ENCODE measurements at places on chromosomes 1 and 21.

- DNase-seq = no peak
Measured at GRCh38 chr1:42105025-42105424, 48.2 kb upstream of the GUCA2B start.

GRCh38 chr1:238141353-238141752, 250.6 kb upstream of the ZP4 start:
- DNase-seq = no peak

DNA sequence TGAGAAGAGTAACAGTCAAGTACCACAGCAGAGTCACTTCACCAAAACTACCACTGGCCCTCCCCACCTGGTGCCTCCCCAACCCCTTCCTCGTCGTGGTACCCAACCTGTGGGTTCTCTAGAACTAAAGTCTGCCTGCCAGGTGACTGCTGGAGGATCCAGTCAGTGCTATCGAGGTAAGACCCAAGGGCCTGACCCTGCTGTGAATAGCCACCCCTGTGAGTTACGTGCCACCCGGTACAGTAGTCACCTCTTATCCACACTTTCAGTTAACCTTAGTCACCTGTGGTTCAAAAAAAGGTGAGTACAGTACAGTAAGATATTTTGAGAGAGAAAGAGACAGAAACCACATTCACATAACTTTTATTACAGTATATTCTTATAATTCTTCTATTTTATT, 16.5 kb downstream of the TTF2 start:
- DNase-seq = no peak

DNA sequence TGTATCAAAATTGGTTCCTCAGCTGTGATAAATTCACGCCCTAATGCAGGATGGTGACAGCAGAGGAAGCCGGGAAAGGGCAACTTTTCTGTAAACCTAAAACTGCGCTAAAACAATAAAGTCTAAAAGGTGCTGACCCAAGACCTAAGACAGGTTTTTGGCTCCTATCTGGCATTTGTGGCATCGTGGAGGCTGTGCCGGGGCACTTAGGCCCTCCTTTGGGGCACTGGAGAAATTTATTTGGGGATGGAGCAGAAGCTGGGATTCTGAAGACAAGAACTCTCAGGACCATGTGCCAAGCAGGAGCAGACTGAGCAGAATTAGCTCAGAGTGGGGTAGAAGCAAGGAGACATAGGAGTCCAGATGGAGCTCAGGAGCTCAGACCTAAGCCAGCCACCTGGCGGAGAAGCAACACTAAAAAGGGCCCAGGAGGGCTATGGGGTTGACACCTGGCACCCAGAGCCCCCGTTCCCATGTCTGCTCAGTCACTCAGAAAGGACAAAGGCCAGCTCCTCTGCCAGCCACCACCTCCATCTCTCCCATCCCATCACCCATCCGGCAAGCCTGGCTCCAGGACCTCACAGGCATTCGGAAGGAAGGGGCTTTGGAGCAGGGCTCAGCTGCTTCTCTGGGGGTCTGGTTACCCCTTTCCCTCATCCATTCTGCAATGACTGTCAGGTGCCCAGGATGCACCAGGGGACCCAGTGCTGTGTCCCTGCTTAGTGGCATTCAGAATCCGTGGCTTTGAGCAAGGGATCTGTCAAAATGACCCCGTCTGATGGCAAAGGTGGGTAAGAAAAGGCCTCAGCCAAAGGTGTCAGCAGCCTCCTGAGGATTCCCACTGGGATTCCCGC, 347.7 kb downstream of the NPHP4 start:
- DNase-seq = no peak

DNA sequence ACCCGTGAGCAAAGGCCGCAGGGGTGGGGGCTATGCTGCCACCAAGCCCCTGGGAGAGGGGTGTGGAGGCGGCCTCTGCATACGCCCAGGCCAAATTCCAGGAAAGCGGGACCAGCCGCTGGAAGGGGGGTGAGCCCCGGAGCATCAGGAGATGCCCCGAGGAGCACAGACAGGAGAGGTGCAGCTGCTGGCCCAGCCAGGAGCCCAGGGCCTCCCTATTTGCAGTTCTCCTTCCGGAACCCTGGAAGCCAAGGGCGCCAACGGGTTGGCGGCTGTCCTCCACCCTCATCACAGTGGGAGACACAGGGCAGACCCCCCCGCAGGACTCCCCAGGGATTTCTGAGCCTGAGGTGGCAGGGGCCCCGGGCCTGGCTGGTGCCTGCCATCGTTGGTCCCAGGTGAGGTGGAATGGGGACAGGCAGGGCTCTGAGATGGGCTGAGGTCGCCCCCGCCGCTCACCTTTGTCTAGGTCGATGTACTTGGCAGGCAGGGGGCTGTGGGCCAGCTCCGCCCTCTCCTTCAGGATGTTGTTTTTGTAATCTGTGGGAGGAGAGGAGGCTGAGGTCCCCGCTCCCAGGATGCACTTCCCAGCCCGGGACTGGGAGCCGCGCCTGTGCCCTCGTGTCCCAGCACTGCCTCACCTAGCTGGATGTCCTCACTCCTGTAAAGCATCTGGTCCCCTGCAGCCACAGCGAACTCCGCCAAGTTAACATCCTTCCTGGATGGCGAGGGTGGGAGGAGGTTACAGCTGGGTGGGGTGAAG, 4.4 kb upstream of the DVL1 start:
- no peak for DNase-seq

DNA sequence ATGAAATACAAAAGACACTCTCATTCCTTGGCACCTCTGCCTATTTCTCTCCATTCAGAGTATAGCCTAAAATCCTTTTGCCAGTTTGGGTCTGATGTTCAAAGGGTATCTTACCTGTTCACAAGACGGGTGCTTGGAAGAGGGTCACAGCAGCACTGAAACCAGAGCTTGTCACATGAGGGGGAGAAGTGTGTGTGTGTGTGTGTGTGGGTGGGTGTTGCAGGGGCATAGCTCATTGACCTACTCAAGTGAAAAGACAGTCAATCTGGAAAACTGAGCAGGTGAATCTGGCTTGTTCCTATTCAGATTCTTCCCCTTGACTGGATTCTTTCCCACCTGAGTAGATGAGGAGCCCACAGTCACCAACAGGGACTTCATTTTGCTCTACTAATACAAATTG, 63.9 kb downstream of the KCTD3 start:
- no peak for DNase-seq

GRCh38 chr1:78237364-78237916, 191.7 kb downstream of the GIPC2 start:
- DNase-seq = no peak

- DNase-seq = no peak
Measured at GRCh38 chr1:51535006-51535592, 16.0 kb upstream of the EPS15 start.

- no peak for DNase-seq
Measured at GRCh38 chr1:36866169-36866814, 168.0 kb downstream of the GRIK3 start.

DNA sequence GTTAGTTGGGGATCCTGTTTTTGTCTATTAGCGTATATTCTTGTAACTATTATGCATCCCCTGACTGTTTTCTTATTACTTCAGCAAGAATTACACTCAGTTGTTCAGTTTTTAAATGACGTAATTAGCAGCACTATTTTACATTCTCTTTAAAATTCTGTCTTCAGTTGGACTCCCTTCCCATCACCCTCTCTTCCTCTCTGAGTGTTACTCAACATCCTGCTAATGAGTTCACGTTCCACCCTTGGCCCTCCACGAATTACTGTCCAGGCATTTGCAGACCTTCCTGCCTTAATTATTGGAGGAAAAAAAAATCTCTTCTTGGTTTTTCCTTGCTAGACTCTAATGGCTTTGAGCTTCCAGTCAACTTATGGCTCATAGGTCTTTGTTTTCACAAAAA, 23.6 kb upstream of the FAM78B start:
- no peak for DNase-seq

- DNase-seq = no peak
Measured at GRCh38 chr1:154179946-154180687, 11.8 kb downstream of the TPM3 start.

DNA sequence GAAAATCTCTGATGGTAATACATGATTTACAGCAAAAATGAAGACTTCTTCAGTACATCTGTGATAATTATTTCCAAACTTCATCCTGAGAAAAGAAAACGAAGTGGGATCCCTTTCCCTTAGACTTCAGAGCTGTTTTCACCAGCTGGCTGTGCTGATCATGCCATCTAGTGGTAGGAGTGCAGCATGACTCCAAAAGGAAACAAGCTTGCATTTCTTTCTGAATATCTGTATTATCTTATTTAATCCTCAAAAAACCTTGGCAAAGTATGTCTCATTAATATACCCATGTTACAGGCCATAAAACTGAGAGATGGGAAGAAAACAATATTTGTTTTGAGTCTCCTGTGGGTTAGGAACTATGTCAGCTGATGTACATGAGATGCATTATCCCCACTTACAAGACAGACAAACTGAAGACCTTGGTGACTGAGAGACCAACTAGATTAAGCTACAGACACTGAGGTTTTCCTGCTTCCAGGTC, 9.8 kb upstream of the GJA8 start:
- DNase-seq = no peak

DNA sequence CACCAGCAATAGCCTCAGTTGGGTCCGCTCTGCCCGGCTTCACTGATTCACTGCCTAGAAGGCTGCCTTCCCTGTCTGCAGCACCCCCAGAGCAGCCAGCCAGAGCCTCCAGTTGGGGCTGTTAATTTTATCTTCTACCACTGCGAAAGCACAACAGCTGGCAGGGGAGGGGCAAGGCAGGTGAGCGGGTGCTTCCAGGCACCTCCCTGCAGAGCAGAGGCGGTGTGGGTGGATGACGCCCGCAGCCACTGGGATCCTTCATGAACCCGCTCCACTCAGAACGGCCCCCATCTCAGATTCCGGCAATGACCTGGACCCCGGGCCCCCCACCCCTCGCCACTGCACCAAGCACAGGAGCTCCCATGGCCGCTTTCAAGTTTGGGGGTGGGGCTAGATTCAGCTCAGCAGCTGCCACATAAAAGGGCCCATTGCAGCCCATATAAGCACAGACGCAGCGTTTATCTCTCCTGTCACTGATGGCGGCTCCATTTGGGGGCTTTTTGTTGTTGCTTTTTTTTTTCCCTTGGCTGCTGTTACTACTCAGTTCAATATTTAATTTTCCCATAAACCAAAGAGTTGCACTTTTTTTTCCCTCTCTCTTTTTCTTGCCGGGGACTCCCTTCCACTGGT, 128.0 kb upstream of the KLHDC7A start:
- DNase-seq = no peak

DNA sequence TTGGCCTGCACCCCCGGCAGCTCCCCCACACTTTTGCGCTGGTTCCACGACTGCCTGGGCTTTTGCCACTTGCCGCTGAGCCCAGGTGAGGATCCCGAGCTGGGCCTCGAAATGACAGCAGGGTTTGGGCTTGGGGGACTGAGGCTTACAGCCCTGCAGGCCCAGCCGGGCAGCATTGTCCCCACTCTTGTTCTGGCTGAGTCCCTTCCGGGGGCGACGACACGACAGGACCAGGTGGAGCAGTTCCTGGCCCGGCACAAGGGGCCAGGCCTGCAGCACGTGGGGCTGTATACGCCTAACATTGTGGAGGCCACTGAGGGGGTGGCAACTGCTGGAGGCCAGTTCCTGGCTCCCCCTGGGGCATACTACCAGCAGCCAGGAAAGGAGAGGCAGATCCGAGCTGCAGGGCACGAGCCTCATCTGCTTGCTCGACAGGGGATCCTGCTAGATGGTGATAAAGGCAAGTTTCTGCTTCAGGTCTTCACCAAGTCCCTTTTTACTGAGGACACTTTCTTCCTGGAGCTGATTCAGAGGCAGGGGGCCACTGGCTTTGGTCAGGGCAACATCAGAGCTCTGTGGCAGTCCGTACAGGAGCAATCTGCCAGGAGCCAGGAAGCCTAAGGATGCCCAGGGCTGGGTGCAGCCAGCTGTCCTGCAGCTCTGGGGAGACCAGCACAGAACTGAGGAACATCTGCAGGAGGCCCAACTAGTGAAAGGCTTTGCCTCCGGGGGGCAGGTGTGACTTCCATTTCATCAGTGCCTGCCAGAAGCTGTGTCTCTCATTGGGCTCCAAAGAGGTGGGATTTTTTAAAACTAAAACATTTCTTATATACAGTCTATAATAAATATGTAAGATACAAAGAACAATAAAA, 1.2 kb downstream of the HPDL start:
- no peak for DNase-seq

GRCh38 chr1:84247425-84248220, 53.9 kb upstream of the SAMD13 start:
- DNase-seq = no peak

- DNase-seq = no peak
Measured at GRCh38 chr21:39452207-39452969, 618 bp downstream of the SH3BGR start.

- no peak for DNase-seq
Measured at GRCh38 chr1:162627662-162628296, 4.5 kb upstream of the DDR2 start.

GRCh38 chr21:45457161-45457831, 52.3 kb downstream of the COL18A1 start:
- DNase-seq = no peak

All from stimulated activated CD4-positive, alpha-beta T cell treated with anti-CD3 and anti-CD28 coated beads, Interleukin-1b, Interleukin-23, amount 100 ng/mL, for 1 hour (primary cell).